Pericardium fibroblast (primary cell): ENCODE measurements at places on chromosomes 6 and 20. TPM values are rescaled to one million over a fixed set of nuclear protein-coding genes. Genes with fewer than 3 reads are reported as not detected.

The CST4 gene
- total RNA-seq, result not detected in 2 replicates

The ASIP gene
- not detected in 2 replicates for total RNA-seq

The AKAP12 gene
- total RNA-seq, result 40.8 and 103 TPM in 2 replicates

The RNF217 gene
- 6.6 and 7.6 TPM in 2 replicates for total RNA-seq

The CDH26 gene
- not detected in 2 replicates for total RNA-seq

The TMEM244 gene
- not detected in 2 replicates for total RNA-seq

The SLPI gene
- 1.7 and 19.5 TPM in 2 replicates for total RNA-seq

The MLIP gene
- 1.3 TPM in 1 of 2 replicates, not detected in the other for total RNA-seq
